GM23338 (cell line): ENCODE measurements at places on chromosomes 7 and 10. TPM values are rescaled to one million over a fixed set of nuclear protein-coding genes. Genes with fewer than 3 reads are reported as not detected.
A peak's percentile ranks its signal among the peaks of the same experiment; 100 is the strongest.

GRCh38 chr7:101869026-101869900, 51.8 kb downstream of the CUX1 start:
- no peaks in the 10 kb centered on the region for H3K36me3 ChIP-seq
- H3K27ac ChIP-seq: peak overlapping the region; percentile 88
- H3K4me1 ChIP-seq: peaks cover 55% of the 10 kb centered on the region
- peak overlapping the region; percentile 21 for H3K4me3 ChIP-seq

DNA sequence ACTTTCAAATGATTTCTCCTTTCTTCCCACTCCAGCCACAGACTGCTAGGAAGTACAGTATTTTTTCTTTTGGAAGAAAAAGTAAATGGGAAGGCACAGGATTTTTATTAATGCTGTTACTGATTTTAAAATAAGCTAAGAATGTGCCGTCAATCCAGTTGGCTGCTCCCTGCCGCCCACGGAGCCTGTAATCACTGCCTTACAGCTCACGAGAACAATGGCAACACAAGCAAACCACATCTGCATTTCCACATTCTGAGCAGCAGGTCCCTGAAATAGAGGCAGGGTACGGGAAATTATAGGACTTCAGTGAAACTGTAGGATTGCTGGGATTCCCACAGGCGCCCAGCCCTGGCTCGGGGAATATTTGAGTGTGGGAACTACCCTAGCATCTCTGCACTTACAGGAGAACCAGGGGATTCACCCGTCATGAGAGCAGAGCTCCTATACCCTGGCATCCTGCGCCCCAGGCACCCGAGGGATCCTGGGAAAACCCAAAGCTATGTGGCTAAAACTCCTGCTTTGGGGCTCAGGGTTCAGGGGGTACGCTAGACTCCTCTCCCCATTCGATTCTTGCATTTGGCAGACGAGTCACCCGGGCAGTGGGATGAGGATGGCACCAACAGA, 72.9 kb upstream of the TNS3 start:
- H3K27ac ChIP-seq: no peak overlapping the region
- DNase-seq: peak; percentile 37
- no peaks in the 10 kb centered on the region for H3K36me3 ChIP-seq
- no peaks in the 10 kb centered on the region for H3K27me3 ChIP-seq
- H3K4me3 ChIP-seq: no peak overlapping the region

DNA sequence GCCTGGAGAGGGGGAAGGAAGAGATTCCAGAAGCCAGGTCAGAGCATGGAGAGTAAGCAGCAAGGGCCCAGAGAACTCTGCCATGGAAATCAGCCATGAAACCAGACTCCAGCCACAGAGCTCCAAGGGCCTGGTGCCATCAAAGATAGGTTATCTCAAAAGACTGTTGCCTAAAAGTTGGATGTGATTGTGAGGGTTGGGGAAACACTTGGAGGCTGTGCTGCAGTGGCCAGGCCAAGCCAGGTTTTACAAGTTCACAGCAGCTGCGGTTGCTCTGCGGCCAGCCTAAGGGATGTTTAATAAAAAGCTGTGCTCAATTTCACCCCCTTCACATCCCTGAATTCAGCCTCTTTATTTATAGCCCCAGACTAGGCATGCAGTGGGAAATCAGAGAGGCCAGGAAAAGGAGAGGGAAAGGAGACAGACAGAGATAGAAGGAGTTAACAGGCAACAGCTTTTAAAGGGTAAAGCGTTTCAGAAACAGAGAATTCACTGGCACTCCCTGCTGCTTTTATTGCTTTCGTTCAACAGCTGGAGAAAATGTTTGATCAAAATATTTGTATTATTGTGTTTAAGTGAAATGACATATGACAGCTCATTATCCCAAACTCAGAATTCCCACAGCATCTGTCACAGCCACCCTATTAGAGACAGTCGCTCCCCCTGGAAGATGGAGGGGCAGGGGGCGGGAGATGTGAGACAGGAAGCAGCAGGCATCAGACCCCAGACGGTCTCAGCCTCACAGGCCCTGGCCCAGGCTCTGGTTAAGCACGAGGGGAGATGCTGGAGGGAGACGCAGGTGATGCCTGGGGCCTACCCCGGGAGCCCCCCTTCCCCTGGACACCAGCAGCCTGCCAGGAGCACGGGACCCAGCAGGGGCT, 140.1 kb downstream of the GLI3 start:
- H3K4me3 ChIP-seq: no peak overlapping the region
- H3K36me3 ChIP-seq: no peaks in the 10 kb centered on the region
- DNase-seq: no peak
- H3K27me3 ChIP-seq: peaks cover 57% of the 10 kb centered on the region

DNA sequence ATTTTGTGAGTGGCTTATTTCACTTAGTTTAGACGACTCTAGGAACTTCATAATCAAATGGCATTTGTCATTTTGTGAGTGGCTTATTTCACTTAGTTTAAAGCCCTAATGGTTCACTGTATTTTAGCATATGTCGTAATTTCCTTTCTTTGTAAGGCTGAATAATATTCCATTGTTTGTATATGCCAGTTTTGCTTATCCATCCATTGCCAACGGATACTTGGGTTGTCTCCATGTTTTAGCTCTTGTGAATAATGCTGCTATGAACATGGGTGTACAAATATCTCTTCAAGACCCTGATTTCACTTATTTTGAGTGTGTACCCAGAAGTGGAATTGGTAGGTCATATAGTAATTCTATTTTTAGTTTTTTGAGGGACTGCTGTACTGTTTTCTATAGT, 31.8 kb downstream of the DOCK1 start:
- DNase-seq: no peak
- H3K4me3 ChIP-seq: no peak overlapping the region
- no peak overlapping the region for H3K27ac ChIP-seq
- no peaks in the 10 kb centered on the region for H3K27me3 ChIP-seq
- H3K36me3 ChIP-seq: no peaks in the 10 kb centered on the region

VIPR2 gene
- 1.9 and 2.7 TPM in 2 replicates for polyA plus RNA-seq

PI4K2A gene
- 8.1 and 8.6 TPM in 2 replicates for polyA plus RNA-seq

DYDC2 gene
- 9.0 and 10.3 TPM in 2 replicates for polyA plus RNA-seq
